CD4-positive, alpha-beta memory T cell (primary cell): ENCODE measurements at places on chromosomes 6 and 20.

GRCh38 chr6:137171824-137172733 lies 1.4 kb downstream of the IL22RA2 start:
- no peak for DNase-seq

GRCh38 chr6:149271348-149272340 lies 45.9 kb upstream of the TAB2 start:
- peak; percentile 13 for DNase-seq

DNA sequence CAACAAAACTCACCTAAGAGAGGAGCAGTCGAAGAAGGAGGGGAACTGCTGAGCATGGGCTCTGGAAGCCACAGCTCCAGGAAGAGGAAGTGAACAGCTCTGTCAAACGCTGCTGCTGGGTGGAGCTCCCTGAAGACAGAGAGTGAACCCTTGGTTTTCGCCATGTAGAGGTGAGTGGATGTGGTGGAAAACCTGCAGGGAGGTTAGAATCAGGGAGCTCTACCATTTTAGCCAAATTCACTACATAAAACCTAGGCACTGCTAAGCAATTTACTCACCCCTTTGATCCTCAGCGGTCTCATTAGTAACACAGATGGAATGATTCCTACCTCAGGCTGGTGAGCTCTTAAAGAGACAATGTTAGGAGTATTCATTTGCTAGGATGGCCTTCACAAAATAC lies 19.4 kb upstream of the TFAP2A start:
- DNase-seq = no peak

DNA sequence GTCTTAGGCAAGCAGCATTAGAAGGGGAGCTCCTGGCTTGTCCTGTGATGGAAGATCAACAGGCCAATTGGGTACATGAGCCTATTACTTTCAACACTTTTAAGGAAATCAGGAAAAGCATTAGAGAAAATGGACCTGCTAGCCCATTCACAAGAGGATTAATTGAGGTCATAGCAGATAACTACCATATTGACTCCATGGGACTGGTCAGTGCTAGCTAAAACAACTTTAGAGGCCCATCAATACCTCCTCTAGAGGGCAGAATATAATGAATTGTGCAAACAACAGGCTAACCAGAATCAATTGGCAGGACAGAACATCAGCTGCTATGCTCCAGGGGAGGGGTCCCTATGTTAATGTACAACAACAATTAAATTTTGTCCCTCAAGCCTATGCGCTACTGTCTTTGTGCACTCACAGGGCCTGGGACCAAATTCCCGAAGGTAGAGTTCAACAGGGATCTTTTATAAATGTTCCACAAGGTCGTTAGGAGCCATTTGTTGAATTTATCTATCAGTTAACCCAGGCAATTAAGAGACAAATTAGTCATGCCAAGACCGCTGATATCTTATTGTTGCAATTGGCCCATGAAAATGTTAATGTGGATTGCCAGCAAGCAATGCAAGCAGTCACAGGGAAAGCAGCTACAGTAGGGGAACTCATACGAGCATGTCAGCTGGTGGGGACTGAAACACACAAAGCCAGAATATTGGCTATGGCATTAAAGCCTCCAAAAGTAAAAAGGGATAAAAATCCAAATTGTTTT lies 106.6 kb upstream of the BTN3A2 start:
- DNase-seq = no peak

DNA sequence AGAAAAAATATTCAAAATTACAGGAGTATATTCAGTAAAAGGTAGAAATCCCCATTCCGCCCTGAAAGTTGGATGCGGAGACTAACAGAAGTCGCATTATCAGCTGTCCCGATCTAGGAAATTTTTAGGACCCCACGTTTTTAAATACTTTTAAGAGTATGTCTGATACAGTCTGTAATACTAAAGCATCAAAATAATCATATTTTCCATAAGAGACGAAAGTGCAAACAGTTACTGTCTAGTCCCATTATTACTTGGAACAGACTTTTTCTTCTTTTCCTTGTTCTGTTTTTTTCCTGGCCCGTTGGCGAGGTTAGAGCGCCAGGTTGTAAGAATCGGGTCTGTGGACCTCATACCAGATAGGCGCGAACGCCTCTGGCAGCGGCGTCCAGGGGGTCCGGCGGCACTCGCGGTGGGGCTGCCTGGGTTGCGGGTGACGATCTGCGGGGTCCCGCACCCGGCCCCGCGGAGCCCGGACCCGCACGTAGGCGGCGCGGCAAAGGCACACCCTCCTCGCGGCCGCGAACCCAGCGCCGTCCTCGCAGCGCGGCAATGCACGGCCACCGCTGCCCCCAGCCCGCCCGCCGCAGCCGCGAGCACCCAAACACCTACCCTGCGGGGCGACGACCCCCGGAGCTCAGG lies 460 bp downstream of the PLAGL1 start:
- DNase-seq = no peak

DNA sequence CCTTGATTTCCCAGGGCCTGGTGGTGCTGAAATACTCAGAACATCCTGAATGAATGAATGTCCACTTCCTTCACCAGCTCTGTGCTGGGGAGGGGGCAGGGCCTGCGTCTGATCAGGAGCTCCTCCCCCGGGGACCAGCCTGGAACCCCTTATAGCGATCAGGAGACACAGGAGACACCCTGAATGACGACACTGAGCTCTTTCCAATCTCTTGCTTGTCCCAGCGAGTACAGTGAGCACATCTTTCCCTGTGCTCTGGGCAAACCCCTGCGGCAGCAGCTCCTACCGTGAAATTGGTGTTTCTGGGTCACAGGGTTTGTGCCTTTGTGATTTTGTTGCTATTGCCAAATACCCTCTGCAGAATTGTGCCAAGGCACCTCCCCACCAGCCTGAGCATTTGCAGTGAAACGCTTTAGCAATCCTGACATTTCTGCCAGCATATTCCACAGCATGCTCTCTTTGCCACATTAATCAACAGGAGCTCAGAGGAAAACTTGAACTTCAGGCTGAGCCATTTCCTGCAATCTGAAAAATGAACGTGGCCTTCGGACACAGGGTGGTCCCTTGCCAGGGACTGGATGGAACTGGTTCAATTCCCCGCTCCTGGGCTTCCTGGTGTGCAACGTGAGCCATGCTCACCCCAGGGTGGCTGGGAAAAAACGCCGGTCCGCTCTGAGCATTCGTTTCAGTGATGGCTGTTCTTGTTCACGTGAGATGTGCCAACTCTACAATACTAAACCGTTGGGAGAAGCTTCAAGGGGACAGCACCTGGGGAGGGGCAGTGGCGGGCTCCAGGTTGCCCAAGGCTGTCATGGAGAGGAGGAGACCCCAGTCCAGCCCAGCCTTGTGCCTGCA lies 23.1 kb upstream of the MRGBP start:
- DNase-seq = no peak

DNA sequence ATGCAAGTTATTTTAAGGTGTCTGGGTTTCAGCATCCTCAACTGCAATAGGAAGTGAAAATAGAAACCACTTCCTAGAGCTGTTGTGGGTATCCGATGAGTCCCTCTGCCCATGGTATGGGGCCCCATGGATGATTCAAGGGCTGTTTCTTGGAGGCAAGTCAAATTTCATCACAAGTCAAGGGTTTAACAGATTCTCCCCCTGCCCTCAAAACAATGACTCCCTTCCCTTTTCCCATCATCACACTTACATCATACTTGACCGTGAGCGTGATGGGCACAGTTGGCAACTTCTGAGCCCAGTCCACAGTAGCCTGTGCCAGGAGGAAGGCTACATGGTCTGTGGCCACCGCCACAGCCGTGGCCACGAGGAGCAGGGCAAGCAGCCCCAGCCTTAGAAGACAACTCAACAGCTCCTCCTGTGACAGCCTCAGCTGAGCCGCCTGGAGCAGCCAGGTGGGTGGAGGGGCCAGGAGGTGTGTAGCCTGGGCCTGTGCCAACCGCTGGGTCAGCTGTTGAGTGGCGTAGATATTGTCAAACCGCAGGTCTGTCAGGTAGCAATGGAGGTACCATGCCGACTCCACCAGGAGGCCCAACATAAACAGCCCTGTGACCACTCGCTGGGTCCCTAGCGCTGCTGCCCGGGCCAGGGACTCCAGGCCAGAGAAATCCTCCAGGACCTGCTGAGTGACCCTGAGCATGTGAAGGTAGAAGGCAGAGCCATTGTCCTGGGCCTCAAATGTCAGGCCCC lies 5.2 kb downstream of the OCSTAMP start:
- DNase-seq = no peak

GRCh38 chr20:13800728-13801134 lies 15.9 kb downstream of the NDUFAF5 start:
- no peak for DNase-seq

GRCh38 chr6:2158596-2159271 lies 86.7 kb downstream of the GMDS start:
- no peak for DNase-seq

GRCh38 chr6:30873137-30873640 lies 11.1 kb upstream of the DDR1 start:
- DNase-seq = no peak

- no peak for DNase-seq
Observed at GRCh38 chr6:167212713-167213005, 54.9 kb upstream of the GPR31 start.

- no peak for DNase-seq
Observed at GRCh38 chr6:25301362-25301761, 22.2 kb downstream of the CARMIL1 start.

GRCh38 chr6:23713211-23713610 lies 412.8 kb upstream of the NRSN1 start:
- no peak for DNase-seq

- DNase-seq = no peak
Observed at GRCh38 chr6:90040931-90041330, 146.7 kb downstream of the GJA10 start.

DNA sequence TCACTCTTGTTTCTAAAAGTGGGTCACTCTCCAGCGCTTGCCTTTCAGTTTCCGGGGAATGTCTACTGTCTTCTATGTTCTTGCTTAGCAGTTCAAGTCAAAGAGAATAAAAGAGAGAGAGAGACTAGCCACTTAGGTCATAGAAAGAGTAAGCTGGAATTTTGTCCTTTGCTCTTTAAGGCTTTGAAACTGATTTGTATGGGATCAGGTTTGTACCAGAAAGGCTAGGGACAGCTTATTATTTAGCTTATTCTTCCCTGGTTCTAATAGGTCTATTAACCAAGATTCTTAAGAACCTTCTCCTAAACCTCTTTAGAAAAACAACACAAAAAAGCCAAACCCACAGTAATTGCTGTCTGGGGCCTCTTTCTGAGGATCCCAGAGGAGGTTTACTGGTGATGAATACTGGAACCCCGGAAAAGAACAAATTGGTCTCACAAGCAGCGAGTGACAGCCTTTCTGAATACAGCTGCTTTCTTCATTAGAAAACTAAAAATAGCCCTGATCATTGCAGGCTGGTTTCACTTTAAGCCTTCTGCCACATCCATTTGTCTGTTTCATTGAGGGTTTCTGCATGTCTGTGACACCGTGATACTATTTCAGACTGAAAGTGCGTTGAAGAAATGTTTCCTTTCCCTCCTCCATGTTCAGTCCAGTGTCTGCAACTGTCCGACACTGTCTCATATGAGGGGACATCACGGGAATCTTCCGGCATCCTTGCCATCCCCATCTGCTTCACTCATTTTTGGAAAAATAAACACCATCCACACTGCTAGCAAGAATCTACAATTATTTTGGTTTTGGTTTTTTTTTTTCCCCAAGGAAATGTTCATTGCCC lies 75.1 kb upstream of the ATXN1 start:
- DNase-seq = no peak

DNA sequence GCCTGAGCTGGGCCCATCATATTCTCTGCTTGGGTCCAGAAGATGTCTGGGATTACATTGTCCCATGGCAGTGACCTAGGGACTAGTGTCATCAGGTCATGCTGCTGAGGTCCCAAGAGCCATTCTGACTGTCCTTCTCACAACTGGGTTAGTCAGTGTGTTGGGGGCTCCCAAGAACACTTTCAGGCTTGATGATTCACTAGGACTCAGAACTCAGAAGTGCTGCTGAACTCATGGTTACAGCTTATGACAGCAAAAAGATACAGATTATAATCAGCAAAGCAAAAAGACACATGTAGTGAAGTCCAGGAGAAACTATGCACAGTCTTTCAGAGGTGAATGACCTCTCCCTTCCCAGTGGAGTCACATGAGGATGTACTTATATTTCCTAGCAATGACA lies 107.8 kb downstream of the SYNE1 start:
- no peak for DNase-seq
